ENCODE measurements at places on chromosomes 12 and 14. TPM values are rescaled to one million over a fixed set of nuclear protein-coding genes. Genes with fewer than 3 reads are reported as not detected.
A peak's percentile ranks its signal among the peaks of the same experiment; 100 is the strongest.

Gene SYNDIG1L
- total RNA-seq, result 0.09 TPM

Gene NXPH4
- 1.9 TPM for total RNA-seq

GRCh38 chr12:40622246-40622838 lies 69.9 kb upstream of the CNTN1 start:
- peak; percentile 16 for DNase-seq

DNA sequence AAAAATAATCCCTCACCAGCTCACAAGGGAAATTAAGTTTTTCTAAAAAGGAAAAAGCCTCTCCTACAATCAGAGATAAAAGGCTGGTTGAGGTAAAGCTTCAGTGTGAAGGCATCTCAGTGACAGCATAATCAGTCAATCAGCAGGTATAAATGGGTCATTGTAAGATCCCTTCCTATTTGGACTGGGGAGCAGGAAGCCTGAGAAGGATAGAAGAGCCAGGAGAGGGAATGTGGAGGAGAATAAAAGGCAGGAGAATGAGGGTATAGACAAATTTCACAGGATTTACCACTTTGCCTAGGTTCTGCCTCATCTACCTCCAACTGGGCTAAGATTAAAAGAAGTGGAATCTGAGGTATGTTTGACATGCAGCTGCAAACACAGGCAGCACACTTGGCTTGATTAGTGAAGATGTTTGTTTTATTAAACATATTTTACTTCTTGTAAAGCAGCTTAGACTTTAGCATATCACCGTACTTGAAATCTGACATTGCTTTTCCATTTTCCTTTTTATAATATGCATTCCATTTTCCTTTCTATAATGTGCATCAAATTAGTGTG lies 479.1 kb upstream of the USP15 start:
- DNase-seq, result no peak

DNA sequence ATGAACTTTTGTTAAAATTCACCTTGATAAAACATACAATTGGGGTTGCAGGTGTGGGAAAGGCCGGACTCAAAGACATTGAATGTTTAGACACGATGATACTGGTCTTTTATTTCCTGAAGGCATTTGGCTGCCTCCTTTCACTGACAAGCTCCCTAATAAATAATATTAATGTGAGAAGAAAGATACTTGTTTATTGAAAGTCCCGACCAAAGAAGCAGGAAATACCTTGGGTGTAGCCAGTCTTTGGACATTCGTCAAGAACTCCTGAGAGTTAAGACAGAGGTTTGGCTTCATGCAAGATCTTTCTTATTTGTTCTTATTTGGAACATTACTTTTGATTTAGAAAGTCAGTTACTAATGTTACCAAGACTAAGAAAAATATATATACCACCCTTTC lies 1133.8 kb upstream of the SEL1L start:
- DNase-seq, result no peak

Gene TNS2
- total RNA-seq, result 73.4 TPM

GRCh38 chr12:69466867-69467266 lies 3.3 kb upstream of the FRS2 start:
- no peak for DNase-seq

Gene TAS2R14
- 0.90 TPM for total RNA-seq

DNA sequence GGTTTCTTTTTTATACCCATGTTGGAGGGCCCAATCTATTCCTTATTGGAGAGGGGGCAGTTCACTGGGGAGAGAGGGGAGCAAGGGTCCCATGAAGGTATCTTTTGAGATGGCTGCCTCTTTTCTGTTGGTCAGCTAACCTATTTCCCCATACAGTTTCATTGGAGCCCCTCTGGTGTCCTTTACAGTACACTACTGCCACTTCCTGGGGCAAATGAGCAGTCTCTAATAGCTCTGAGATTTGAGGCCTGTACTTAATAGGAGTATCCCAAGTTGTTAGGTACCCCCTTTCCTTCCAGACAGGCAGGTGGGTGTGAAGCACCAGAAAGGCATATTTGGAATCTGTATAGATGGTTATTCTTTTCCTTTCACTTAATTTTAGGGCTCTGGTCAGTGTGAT lies 41.3 kb upstream of the RNU6-8 start:
- DNase-seq, result no peak

Gene WSB2
- 96.7 TPM for total RNA-seq

GRCh38 chr12:113747017-113747416 lies 219.1 kb downstream of the RBM19 start:
- DNase-seq, result no peak

DNA sequence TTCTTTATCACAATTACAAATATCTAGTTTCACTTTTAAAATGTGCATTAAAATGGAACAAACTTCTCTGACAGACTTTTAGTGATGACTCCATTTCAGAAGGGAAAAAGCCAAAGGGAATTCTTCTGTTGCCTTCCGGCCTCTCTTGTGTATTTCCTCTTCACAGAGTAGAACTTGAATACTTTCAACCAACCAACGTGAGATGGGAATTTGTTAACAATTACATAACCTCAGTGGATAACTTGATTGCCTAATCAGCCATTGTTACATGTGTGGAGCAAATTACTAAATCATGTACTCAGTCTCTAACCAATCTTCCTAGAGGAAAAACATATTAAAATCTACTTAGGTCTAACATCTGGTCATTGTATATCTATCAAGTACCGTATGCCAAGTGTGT lies 291.1 kb downstream of the SYT1 start:
- DNase-seq, result no peak

DNA sequence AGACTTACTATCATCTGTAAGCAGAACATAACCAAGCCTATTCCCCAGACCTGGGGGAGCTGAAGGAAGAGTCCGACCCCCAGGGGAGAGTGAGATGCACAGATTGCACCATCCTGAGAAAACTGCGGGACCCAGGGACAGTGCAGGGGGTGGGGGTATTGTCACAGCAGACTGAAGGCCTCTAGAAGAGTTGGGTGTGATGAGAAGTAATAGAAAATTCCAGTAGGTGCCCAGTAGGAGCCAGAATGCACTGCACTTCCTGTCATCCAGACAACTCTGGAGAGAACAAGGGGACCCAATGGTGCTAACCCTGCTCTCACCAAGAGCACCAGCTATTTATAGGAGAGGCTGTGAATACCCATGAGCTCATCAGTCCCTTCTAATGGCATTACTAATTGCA lies 190.1 kb downstream of the BCL11B start:
- DNase-seq, result no peak

All from heart right ventricle (tissue), 16 donors.